ENCODE measurements at places on chromosomes 5 and 9.

DNA sequence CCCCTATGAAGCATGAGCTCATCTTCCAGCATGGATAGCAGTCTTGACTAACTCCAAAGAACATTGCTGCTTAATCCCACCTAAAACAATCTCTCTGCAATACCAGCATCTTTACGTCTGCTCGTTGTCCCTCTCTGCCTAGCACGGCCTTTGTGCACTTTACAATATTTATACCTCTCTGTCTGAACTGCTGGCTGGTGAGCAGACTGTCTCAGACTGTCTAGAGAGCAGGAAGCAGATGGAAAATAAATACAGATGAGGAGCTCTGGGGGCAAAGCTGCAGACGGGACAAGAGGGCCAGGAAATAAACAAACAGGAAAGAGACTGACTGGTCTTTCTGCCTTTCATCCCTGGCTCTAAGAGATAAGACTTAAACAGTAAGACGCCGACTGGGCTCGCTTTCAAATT lies 224.8 kb downstream of the ENC1 start:
- DNase-seq, result no peak

GRCh38 chr9:101270302-101270701 lies 114.5 kb downstream of the BAAT start:
- DNase-seq, result no peak

DNA sequence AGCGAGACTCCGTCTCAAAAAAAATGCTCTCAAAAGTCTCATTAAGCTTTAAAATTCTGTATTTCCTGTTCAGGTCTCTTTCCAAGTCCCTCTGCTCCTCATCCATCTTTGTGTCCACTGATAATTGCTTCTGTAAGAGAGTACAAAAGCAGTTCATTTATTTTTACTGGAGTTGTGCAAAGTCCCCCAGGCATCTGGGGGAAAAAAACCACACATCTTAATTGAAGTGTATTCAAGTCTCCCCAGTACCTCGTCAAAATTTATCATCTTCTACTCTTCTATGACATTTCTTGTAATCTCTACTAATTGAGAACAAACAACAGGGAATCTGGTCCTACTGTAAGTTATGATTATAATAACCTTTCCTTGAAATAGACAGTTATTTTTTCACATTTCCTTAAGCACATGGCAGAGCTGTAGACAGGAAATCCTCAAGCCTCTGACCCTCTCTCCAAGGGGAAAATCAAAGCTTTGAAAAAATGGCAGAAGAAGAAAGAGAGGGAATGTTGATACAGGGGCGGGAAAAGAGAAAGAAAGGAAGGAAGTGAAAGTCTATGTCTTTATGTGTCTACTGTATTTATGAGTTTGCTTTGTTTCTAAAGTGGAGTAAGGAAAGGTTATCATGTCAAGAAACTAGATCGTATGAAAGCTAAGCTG lies 51.5 kb downstream of the RAI14 start:
- DNase-seq, result no peak

DNA sequence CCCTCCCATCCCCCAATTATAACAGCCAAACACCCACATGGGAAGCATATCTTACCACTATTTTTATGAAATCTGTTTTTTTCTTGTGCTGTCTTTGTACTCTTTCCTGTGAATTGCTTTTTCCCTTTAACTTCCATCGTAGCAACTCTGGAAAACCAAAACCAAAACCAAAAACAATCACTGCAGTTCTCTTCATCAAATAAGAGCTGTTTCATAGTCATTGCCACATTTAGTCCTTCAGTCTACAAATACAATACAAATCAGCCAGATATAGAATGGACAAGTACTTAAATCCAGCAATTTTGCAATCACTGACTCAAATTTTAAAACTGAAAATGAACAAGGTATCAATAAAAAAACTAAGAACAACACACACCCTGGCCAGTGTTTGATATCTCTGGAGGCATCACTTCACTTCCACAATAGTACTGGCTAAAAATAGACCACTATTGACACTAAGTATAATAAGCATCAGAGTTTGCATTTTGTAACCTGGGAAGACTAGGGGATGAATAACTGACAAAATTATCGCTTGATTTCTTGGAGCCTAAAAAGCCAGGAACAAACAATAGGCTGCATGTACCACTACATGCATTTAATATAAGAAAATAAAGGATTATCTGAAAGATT lies 5.4 kb downstream of the PUM3 start:
- no peak for DNase-seq

- DNase-seq, result no peak
Observed at GRCh38 chr5:94522117-94522516, 96.3 kb downstream of the KIAA0825 start.

DNA sequence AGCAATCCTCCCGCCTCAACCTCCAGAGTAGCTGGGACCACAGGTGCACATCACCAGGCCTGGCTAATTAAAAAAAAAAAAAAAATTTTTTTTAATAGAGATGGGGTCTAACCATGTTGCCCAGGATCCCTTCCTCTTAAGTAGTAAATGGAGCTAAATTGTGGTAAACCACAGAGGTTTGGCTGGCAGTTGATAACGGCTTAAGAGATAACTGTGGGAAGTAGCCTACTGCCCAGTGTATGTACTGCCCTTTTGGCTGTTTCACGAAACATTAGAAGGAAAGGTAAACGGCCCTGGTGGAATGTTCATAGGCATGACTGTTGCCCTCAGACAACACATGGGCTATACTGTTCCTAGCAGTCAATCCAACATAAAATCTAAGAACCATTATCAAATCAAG lies 44.4 kb downstream of the HMGCR start:
- no peak for DNase-seq

- DNase-seq, result no peak
Observed at GRCh38 chr5:43010935-43011315, 29.2 kb downstream of the ANXA2R start.

DNA sequence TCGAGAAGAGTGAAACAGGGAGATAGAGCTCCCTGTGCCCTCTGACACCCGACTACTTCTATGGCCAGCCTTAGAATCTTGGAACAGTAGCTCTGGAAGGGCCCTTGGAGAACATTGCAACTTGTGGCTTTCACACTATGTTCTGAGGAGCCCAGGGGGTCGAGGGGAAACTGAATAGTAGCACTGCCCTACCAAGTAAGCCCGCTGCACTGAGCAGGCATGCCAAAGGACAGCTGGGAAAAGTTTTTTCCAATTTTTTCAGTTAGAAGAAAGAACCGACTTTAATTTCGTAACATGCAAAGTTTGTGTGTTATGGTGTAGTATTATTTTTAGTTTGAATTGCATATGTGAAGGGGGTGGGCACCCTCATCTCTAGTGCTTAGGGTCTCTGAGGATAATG lies 10.9 kb downstream of the SMIM3 start:
- DNase-seq, result no peak

- DNase-seq, result no peak
Observed at GRCh38 chr5:40646266-40646665, 33.4 kb upstream of the PTGER4 start.

- no peak for DNase-seq
Observed at GRCh38 chr9:20808002-20808401, 123.9 kb downstream of the FOCAD start.

- DNase-seq, result no peak
Observed at GRCh38 chr5:95773335-95774059, 42.4 kb downstream of the RHOBTB3 start.

GRCh38 chr5:98977723-98978122 lies 48.9 kb upstream of the CHD1 start:
- DNase-seq, result no peak

DNA sequence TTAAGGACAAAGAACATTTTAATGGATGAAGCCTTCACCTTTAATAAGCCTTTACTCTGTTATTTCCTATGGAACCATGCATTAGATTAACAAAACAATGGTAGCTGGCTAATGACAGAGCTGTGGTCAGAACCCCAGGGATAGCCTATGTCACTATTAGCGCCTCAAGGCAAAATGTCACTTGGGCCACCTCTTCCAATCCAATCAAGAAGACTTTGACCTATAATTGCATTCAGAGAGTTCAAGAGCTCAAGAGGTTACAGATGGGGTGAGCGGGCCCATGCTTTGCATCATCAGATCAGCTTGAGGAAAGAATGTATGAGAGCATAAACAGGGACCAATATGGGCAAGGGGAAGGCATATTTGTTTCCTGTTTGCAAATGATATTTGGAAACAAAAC lies 425.1 kb downstream of the ARHGEF28 start:
- DNase-seq, result no peak

Data from stimulated activated CD4-positive, alpha-beta T cell treated with anti-CD3 and anti-CD28 coated beads, TNF-alpha, amount 100 ng/mL, for 4 hours (primary cell).